ENCODE measurements at places on chromosomes 2 and 18.

- DNase-seq = no peak
Observed at GRCh38 chr2:65458999-65459398, 26.6 kb upstream of the SPRED2 start.

- no peak for DNase-seq
Observed at GRCh38 chr2:4192119-4192518, 488.7 kb downstream of the DCDC2C start.

GRCh38 chr2:13581471-13581870, 864.7 kb downstream of the TRIB2 start:
- no peak for DNase-seq

GRCh38 chr18:48694295-48694694, 155.5 kb downstream of the CTIF start:
- no peak for DNase-seq

DNA sequence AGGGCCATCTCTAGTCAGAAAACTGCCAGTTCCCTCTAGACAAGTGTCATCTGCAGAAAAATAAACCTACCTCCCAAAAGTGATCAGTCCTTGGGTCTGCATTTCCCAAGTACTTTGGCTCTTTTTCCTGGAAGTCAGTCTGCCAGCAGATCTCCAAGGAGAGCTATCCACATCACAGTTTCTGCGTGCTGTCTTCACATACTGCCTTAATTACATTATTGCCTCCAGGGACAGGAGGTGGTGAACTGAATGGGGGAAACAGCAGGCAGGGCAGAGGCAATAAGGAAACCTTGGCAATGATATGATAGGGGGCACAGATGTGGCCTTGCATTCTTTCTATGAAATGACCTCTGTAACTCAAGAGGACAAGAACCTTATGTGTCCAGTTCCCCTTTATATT, 105.9 kb upstream of the SIX2 start:
- no peak for DNase-seq

GRCh38 chr2:29273685-29274611, 158.7 kb downstream of the CLIP4 start:
- DNase-seq = no peak

- no peak for DNase-seq
Observed at GRCh38 chr2:126480033-126480432, 175.9 kb upstream of the GYPC start.

DNA sequence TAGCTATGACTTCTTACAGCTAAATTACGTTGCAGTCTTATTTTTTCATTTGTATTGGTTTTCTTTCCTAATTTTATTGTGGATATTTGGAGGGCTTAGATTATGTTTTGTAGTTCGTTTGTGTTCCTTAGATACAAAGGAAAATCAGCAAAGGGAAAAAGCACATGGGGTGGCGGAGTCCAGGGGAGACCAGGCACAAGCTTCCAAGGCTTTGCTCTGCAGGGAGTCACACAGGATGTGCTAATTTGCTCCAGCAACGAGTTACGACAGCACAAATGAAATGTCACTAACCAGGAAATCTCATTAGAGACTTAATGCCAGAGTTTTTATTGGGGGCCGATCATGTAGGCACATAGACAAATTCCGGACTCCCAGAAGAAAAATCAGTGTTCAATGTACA, 60.5 kb upstream of the CABYR start:
- no peak for DNase-seq

- no peak for DNase-seq
Observed at GRCh38 chr18:49029628-49030027, 78.9 kb upstream of the SMAD7 start.

DNA sequence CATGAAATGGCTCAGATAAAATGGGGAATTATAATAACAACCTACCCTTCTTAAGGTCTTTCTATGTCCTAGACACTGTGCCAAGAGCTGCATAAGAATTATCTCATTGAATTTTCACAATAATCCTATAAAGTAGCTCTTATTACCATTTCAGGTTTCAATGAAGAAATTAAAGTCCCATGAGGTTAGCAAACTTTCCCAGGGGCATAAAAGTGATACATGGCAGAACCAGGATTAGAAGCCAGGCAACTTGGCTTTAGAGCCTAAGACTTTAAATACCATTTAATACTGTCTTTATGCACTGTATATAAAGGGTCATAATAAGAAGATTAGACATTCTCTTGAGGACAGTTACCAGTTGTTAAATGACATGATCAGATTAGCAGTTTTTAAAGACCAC, 130.1 kb downstream of the GCA start:
- DNase-seq = no peak

- DNase-seq = peak; percentile 53
Observed at GRCh38 chr2:105836840-105837692, 92.4 kb downstream of the NCK2 start.

GRCh38 chr2:199659207-199659606, 191.8 kb downstream of the FTCDNL1 start:
- peak; percentile 12 for DNase-seq

- DNase-seq = no peak
Observed at GRCh38 chr2:82172483-82172882, 1867.9 kb upstream of the LRRTM1 start.

DNA sequence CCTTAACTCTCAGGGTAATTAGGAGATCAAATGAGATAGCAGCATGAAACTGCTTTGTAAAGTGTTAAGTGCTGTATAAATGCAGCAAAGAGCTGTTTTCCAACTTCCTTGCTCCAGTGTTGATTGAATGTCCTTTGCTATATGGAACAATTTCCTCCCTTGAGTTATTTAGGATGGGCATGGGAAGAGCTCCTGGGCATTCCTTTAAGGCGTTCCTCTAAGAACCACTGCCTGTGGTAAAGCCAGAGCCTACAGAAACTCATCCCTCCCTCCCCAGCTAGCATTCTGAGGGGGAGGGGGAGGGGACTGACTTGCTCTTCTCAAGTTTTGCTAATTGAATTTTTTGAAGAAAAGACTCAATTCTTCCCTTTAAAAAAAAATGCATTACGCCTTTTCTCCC, 1.4 kb downstream of the AKAIN1 start:
- DNase-seq = no peak

GRCh38 chr2:164831887-164832286, 9.7 kb downstream of the COBLL1 start:
- DNase-seq = no peak

GRCh38 chr2:86044045-86044444, 61.6 kb downstream of the POLR1A start:
- DNase-seq = no peak

DNA sequence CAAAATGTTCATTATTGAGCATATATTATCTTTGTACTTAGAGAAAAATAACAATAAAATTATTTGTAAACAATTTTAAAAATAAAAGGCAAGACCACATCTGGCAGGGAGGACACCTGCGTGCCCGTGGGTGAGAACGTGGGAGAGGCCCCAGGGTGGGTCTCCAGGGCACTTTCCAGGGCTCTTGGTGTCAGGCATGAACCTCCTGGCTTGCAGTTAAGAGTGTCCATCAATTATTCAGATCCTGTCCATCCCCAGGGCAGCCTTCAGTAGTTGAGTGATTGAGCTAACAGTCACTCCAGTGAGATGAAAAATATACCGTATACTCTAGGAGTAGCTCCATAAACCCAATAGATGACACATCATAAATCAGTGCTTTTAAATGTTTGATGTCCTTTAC, 49.7 kb downstream of the TPO start:
- no peak for DNase-seq

DNA sequence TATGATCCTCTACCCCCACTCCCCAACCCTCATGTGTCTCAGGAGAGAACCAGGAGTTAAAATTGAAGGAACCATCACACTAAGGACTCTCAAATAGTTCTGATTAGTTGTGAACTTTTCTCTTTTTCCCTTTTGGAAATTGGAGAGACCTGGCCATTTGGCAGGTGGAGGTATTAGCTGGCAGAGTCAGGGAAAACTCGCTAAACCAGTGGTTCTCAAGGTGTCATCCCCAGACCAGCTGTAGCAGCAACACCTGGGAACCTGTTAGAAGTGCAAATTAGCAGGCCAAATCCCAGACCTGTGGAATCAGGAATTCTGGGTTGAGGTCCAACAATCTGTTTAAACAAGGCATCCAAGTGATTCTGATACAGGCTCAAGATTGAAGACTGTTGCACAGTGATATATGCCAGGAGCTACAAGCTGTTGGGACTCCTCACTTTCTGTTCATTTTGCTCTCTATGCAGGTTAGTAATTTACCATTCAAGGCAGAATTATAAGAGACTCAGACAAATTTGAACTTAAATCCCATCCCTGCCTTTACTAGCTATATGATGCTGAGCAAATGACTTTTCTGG, 2.8 kb upstream of the TMEM131 start:
- DNase-seq = no peak

DNA sequence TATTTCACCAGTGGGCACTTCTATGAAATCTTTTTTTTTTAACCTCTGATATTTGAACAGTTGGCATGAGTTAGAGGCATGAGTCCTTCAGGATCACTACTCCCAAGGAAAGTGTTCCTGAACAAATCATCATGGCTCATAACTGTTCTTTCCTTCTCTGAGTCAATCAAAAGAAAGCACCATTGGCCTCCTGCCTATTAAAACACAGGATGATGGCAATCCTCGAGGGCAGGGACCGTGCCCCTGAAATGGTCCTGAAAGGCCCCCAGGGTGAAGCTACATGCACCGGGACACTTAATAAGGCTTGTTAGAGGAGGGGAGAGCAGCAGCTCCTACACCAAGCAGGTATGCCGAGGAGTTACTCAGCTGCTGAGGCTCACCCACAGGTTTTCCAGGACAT, 43.5 kb downstream of the SLC14A2 start:
- DNase-seq = no peak

DNA sequence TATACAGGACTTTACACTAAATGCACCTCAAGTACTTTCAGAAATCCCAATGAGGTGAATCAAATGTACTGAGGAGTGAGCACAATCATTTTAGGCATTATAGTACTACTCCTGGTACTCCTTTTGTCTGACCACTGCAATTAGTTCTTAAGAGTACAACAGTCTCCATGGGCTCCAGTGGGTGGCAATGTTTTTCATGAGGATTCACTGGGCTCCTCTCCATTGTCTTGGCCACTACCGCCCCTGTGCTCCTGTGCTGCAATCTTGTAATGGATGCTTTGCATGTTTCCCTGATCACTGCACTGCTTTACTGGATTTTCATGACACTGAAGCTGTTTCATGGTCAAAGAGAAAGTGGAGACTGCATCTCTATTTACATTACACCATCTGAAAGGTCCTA, 268.5 kb upstream of the ZSWIM2 start:
- DNase-seq = no peak

DNA sequence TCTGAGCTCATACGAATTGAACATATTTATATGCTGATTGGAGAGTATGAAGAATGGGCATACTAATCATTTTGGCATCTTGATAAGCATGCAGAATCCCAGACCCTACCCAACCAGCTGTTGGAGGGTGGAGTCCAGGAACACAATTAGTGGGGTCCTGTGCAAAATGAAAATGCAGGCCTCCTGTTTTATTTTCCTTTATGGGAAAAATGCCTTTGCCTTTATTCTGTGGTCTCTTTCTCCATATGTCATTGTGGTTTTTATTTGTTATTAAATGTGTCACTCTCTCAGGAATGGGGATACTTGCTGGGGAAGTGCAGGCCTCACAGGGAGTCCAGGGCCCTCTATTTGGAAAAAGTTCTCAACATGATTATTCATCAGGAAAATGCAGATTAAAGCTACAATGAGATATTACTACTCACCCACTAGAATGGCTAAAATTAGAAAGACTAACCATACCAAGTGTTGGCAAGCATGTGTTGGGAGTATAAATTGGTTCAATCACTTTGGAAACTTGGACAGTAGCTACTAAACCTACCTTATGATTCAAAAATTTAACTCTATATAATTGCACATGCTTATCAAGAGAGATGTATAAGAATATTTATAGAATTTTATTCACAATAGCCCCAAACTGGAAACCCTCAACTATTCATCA, 223.1 kb upstream of the FBXO11 start:
- no peak for DNase-seq

DNA sequence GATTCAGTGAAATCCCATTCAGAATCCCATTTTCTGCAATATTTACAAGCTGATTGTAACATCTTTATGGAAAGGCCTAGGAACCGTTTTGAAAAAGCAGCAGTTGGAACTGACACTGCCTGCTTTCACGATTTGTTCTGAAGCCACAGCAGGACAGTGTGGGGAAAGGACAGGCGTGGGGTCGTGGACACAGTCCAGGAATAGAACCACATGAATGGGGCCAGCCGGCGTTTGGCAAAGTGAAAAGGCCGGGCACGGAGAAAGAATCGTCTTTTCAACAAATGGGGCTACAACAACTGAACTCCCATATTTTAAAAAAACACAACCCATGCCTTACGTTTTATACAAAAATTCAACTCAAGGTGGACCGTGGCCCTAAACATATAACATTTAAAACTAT, 69.8 kb downstream of the SLC66A2 start:
- no peak for DNase-seq

DNA sequence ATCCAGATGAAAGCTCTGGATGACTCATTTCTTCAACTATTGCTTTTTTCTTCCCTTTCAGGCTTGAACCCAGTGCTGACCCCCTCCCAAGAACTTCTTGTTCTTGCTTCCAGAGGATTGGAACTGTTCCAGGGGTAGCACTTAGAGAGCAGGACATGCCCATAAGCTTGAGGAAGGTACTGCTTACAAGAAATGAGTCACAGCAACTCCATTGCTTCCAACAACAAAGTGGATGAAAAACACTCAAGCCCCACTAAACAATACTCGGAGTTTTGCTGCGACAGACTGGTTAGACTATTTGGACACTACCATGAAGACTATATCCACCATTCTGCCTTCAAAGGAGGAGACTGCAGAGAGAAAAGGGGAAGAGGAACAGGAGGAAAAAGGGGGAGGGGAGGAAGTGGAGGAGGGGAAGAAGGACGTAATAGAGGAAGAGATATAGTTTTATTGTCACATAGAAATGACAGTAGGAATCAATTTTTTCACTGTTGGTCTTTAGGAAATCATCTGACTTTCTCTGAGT, 1.6 kb upstream of the EPC2 start:
- DNase-seq = no peak

GRCh38 chr18:33184958-33185357, 255.6 kb downstream of the CCDC178 start:
- DNase-seq = no peak

DNA sequence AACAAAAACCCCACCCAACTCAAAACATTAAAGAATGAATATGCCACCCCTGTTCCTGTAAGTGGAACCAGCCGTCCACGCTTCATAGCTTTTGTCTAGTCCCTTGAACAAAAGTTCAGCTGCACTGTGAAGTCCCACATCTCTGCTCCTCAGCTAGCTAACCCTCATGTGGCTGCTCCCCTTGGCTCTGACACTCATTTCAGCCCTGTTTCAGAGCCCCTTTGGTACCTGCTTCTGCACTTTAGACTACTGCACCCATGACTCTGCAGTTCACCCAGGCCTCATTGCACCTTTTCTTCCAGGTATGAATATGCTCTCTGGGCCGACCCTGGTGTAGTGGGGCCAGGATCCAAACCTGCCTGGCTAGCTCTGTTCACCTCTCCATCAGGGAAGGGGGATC, 155.3 kb downstream of the DIS3L2 start:
- DNase-seq = no peak

DNA sequence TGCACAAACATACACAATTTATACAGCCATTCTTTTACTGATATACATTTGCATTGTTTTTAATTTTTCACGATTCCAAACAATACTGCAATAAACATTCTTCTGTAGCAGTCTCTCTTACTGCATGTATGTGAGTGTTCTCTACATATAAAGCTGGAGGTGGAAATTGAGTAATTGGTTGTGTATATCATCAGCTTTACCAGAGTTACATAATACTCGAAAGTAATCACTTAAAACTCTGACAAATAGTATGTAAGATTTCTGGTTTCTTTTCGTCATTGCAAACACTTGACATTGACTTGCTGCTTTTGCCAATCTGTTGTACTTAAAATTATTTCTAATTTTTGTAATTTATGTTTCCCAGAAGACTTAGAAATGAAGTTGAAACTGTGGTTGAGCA, 110.2 kb downstream of the TDRD15 start:
- DNase-seq = no peak

- no peak for DNase-seq
Observed at GRCh38 chr2:9950521-9951271, 797 bp upstream of the GRHL1 start.

Measured in T-helper 2 cell treated with Interferon-gamma antibody and Interleukin-4, amounts not matched to agents 5 μg/mL and 100 μg/mL, for 36 hours (primary cell).